CD4-positive, alpha-beta T cell treated with Interleukin-10 for 1 hour (primary cell): ENCODE measurements at places on chromosomes 4 and X.

DNA sequence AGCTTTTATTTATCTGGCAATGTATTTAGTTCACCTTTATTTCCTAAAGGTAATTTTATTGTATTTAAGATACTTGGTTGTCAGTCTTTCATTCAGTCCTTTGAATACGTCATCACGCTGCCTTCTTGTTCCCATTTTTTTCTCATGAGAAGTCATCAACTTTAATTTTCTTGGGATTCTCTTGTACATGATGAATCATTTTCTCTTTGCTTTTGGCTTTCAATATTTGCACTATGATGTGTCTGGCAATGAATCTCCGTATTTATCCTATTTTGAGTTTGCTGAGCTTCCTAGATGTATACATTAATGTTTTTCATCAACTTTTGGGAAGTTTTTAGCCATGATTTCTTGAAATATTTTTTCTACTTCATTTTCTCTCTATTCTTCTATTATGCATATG, 28.4 kb downstream of the CLDN2 start:
- no peak for DNase-seq

- no peak for DNase-seq
Observed at GRCh38 chr4:92100975-92101374, 202.8 kb upstream of the GRID2 start.

GRCh38 chrX:48059296-48059639, 12.2 kb downstream of the ZNF630 start:
- DNase-seq: no peak

DNA sequence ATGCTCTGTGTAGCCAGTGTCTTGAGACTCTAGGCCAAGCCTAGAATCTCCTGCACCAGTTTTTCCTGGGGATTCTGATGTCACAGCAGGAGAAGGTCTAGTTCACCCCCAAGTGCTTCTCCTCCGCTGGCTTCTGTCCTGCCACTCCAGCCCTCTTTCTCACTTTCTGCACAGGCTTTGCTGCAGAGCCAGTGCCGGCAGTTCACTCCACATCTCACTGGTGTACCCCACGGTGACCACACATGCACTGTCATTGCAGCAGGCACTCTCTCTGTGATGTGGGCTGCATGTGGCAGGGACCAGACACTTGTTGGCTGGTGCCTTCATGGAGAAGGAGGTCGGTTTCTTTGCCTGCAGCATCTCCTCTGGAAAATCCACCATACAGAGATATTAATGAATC, 643.8 kb upstream of the GALNTL6 start:
- no peak for DNase-seq

DNA sequence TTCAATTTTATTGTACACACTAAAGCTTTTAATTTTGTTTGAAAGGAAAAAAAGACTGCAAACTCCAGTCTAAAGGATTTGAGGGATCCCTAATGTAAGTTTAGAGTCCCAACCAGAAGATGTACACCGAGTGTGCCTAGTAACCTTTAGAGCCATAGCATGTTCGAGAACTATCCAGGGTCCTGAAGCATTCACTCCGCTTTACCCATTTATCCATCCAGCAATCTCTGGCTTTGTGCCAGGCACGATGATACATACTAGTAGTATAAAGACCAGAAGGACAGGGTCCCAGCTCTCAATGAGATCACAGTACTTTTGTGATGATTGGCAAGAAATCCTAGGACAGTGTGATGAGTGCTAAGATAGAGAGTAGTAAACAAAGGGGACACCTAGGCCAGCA, 168.7 kb downstream of the STK32B start:
- DNase-seq: no peak

GRCh38 chr4:99301376-99302164, 10.8 kb upstream of the ADH1A start:
- DNase-seq: no peak

GRCh38 chr4:97215409-97215941, 927.8 kb downstream of the STPG2 start:
- no peak for DNase-seq

DNA sequence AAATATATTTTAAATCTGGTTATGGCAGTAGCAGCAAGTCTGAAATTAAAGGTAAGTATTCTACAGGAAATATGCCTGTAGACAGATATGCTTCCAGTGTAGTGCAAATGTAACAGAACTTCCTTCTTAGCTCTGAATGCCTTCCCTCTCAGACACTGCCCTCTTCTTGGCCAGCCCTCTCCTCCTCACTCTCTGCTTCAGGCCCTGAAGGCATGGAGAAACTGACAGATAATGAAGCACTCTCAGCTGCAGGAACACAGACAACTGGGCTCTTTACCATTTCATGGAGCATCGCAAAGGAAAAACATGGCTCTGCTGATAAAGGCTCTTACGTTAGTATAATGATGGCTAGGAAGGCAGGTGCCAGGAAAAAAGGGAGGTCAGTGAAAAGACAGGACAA, 431.5 kb upstream of the RASGEF1B start:
- no peak for DNase-seq

DNA sequence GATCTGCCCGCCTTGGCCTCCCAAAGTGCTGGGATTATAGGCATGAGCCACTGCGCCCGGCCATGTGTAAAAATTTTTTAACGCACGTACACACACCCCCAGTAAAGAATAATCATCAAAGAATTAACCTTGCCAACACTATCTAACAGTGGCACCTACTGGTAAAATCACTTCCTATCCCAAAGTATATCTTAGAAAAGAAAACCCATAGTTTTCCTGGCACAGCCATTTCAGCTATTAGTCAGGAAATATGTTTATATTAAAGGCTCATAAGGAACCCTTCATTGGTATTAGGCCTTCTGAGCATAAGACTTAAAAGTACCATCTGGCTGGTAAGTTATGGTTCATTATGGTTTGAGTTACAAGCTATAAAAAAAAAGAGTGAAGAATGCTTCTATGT, 14.1 kb downstream of the S100G start:
- DNase-seq: no peak

DNA sequence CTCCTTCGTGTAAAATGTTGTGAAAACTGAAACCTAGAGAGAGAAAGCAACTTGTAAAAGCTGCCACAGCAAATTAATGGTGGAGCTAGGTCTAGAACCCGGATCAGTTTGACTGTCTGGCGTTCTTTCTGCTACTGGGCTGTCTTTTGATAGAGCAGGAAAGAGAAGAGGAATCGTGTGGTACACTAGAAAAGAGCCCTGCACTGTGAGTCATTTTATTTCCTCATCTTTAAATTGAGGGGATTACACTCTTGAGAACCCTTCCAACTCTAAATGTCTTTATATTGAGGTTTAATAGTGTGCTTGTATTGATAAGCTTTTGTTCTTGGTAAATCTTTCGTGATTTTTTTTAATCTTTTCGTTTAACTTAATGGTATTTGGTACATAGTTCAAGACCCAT, 4.3 kb downstream of the WDR44 start:
- DNase-seq: no peak

- no peak for DNase-seq
Observed at GRCh38 chr4:77021614-77022089, 54.1 kb downstream of the CCNI start.

GRCh38 chrX:1833656-1834360, 218.9 kb downstream of the ASMT start:
- no peak for DNase-seq

DNA sequence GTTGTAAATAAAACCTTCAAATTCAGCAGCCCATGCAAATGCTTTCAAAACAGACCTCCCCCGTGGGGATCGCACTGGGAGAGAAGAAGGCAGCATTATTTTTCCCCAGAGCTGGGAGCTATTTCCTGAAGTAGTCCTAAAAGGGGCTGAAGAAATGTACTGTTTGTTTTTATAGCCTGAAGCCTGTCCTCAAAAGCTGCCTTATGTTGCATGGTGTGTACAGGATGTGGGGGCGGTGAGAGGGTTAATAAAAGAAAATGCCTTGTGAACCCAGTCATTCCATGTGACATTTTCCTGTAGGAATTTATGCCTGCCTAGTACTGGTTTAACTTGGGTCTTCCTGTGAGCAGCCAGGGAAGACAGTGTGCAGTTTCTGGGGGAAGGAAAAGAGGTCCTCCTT, 144.1 kb downstream of the SOWAHB start:
- DNase-seq: no peak
